ENCODE measurements at places on chromosomes 7 and 10.

DNA sequence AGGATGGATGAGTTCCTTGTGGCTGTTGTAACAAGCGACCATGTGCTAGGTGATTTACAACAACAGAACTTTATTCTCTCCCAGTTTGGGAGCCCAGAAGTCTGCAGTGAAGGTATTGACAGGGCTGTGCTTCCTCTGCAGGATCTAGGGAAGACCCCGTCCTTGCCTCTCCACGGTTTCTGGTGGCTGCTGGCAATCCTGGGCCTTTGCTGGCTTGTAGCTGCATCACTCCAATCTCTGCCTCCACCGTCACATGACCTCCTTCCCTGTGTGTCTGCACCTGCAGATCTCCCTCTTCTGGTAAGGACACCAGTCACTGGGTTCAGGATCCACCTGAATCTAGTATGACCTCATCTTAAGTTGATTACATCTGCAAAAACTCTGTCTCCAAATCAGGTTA lies 115.6 kb downstream of the GLRX3 start:
- no peak for DNase-seq

DNA sequence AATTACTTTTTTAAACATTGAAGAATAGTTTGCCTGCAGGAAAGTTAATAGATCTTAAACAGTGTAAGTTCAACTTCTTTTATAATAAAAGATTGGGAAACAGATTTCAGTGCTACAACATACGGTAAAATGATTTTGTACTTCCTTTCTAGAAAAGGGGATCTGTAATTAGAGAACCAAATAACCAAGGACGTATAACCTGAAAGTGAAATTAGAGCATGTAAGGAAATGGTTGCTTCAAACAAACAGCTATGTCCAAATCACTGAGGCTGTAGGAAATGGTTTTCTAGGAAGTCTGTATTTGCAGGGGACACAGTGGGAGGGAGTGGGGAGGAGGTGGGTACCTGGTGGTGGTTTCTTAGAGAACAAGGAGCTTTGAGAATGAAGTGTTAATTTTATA lies 57.9 kb upstream of the EXOC6 start:
- DNase-seq: no peak

GRCh38 chr10:34838366-34838900 lies 23.3 kb upstream of the PARD3 start:
- DNase-seq: no peak

DNA sequence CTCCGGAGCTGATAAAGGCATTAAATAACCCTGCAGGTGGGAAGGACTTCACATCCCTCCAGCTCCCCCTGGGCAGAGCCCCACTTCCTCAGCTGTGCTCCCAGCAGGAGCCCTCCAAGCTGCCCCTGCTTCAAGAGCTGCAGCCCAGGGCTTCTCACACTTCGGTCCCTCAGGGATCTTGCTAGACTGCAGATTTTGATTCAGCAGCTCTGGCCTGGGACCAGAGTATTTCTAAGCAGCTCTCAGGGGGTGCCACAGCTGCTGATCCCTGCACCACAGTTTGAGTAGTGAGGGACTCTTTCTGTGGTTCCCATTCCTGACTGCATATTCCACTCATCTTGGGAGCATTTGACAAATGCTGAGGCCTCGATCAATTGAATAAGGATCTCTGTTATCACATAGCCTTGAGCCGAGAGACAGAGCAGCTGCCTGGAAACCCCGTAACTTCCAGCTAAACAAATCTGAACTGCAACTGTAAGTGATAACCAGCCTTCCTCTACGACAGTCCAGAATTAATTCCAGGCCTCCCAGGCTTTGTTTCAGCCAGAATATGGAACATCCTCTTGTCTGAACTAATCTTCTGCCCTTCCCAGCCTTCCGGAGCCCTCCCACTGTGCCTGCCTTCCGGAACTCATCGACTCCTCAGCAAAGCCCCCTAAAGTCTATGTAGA lies 161.4 kb downstream of the CCDC3 start:
- no peak for DNase-seq

DNA sequence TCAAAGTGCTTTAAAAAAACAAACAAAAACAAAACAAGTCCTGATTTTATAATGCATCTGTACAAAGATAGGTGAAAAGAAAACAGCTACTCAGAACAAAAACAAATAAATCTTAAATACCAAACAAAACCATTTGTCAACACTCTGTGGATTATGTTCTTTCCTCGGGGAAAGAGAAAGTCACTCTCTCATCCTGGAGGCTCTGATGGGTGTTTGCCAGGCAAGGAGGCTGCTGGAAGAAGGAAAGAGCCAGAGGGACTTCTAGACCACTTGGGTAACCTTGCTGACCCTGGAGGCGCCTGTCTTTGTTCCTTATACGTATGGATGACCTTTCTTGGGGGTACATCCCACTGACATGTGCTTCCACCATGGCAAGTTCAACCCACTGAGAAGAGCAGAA lies 92.8 kb downstream of the ZRANB1 start:
- no peak for DNase-seq

DNA sequence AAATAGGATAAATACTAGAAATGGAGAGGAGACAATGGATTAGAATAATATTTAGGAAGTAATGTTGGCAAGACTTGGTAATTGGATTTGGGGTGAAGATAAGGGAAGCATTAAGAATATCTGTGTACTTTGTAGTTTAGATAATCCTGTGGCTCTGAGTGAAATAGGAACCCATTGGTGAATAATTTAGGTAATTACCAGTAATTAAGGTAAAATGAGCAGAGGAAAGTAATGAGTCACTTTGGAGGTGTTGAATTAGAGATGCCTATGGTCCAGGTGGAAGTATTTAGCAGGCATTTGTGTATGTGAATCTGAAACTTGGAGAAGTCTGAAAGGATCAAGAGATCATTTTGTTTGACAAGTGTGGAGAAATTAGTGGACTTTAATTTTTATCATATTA lies 5.7 kb downstream of the C1GALT1 start:
- no peak for DNase-seq

- peak; percentile 72 for DNase-seq
These were observed 103.3 kb downstream of the GRB10 start for GRCh38 chr7:50679218-50680007.

- no peak for DNase-seq
These were observed 49.6 kb downstream of the CPED1 start for GRCh38 chr7:121037957-121038716.

- peak; percentile 40 for DNase-seq
These were observed 69.2 kb downstream of the SEMA3E start for GRCh38 chr7:83579740-83580139.

DNA sequence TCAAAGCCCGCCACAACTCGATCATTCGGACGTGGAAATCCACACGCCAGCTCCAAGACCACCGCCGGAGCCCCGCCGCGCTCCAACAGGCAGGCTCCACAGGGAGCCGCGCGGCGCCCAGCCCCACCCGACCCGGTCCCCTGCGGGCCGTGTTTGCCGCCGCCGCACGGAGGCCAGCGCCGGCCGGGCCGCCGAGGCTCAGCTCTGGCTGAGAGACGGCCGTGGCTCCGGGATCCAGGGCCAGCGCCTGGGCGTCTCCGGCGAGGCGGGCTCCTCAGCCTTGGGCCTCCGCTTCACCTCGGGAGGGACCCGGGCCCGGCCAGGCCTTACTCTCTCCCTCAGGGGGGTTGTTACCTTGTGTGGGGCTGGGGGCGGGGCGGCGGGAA lies 333 bp downstream of the SMNDC1 start:
- no peak for DNase-seq

DNA sequence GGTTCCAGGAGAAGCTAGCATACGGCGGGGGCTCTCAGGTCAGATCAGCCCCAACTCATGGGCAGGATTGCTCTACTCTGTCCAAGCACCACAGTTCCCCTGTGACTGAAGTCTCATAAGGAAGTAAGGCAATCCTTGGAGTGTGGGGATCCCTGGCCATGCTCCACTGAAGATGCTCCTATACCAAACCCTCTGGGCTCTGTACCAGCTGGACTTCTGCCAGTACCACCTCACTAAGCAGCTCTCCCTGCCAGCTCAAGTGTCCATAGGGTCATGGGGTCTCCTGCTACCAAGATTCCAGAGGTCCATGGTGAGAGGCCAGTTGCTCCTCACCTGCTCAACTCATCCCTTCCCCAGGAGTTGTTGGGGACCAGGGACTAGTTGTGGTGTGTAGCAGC lies 355.7 kb upstream of the STEAP1 start:
- no peak for DNase-seq

GRCh38 chr7:3673524-3673923 lies 372.5 kb downstream of the SDK1 start:
- peak; percentile 35 for DNase-seq

DNA sequence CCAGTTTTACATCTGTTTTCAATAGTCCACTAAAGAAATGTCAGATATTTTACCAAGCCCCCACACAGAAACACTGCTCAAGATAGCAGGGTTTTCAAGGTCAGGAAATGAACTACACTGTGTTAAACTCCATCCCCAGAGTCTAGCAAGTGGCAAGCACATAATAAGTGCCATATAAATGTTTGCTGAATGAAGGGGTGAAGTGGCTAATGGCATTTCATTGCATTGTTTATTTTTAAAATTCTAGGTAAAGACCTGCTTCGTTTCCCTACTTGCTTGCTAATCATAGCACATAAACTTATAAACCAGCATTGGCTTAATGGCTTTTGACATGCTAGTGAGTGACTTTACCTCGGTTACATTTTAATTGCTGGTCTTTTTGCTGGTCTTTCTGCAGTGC lies 322.6 kb downstream of the GRID1 start:
- DNase-seq: no peak

GRCh38 chr10:10165415-10165814 lies 852.3 kb upstream of the CELF2 start:
- DNase-seq: no peak

GRCh38 chr7:115356139-115356746 lies 434.3 kb downstream of the MDFIC start:
- DNase-seq: peak; percentile 59

- no peak for DNase-seq
These were observed 91.5 kb downstream of the RBM20 start for GRCh38 chr10:110735620-110736027.

DNA sequence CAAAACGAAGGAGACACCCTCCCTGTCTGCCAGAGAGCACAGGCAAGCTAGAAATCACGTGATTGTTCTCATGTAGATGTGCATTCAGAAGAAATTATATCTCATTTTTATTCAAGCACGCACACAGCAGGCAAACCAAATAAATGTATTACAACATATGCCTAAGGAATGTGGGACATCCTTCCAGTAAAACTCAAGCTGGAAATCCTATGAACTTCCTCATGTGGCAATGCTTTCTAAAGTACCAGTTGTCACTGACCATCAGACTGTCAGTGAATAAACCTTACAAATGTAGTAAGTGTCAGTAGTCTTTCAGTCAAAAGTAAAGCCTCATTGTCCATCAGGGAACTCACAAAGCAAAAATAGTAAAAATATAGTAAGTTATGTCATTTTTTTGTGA lies 350.1 kb upstream of the POM121L12 start:
- DNase-seq: no peak

DNA sequence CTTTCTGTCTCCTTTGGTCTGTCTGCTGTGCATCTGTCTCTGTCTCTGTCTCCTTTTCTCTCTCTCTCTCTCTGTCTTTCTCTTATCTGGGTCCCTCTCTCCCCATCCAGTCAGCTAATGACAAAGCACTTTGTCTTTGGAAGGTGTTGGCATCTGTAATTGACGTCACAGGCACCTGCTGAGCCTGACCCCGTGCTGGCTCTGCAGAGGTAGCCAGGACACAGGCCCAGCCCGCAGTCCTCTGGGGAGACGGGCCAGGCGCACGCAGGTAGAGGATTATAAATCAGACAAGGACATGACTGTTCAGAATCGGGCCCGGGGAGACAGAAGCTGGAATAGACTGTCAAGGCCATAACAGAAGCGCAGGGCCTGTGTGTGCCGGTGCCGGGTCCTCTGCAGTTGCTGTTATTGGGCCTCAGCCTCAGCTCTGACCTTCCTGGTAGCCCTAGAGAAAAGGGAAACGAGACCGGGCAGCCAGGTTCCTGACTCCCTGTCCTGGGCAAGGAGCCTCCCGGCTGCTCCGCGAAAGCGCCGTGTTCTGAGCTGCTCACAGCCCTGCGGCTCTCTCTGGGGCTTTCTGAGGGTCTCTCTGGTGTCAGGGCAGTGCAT lies 10.7 kb upstream of the PSMG3 start:
- no peak for DNase-seq

- no peak for DNase-seq
These were observed 33.6 kb downstream of the PRF1 start for GRCh38 chr10:70568781-70569495.

GRCh38 chr10:77010430-77010829 lies 627.2 kb downstream of the KCNMA1 start:
- no peak for DNase-seq

DNA sequence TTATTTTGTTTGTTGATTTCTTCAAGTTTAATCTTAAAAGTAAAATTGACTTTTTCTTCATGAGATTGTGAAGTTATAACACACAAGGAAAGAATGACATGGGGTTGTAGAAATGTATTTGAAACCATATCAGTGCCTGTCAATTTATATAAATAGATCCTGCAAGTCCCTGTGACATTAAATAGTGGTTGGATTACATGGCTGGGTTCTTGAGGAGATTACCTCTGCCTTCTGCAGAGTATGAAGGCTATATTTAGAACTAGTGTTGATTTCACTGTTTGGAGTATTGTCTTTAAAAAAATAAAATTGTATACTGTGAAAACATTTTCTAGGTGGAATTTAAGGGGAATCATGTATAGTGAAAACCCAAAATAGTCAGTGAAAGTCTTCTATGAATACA lies 385.8 kb upstream of the SMIM30 start:
- no peak for DNase-seq

GRCh38 chr10:127198307-127198706 lies 1.9 kb upstream of the INSYN2A start:
- no peak for DNase-seq

DNA sequence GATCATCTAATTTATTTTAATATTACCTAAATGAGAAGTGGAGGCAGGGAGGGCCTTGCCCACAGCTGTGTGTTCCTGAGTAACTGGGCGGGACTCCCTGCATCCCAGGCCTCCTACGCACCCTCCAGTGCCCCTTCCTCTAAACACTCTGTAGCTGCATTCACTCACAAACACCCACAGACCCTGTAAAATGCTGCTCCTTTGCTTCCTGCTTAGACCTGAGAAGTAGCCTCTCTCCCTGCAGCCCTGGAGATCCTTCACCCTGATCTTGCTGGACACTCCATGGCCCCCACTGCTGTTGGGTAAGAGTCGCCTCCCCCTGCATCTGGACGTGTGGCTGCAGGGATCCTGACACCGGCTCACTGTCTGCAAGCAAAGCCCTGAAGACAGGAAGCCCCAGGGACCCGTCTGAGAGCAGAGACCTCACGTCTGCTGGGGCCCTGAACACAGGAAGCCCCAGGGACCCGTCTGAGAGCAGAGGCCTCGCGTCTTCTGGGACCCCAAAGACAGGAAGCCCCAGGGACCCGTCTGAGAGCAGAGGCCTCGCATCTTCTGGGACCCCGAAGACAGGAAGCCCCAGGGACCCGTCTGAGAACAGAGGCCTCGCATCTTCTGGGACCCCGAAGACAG lies 589.8 kb downstream of the DNAJB6 start:
- DNase-seq: no peak

DNA sequence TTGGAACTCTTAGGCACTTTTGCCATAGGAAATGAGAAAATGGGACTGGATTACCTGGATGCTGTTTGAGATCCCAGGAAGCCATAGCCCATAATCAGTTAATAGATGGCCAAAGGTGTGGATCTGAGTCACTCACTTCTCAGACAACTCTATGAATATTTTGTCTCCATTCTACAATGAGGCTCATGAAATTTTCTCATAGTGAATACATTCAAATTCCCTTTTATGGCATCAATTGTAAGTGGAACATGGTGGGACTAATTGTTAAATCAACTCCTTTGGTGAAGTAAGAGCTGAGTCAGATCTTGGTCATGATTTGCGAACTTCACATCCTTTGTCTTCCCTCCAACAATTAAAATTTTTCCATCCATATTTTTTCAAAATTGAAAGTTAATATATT lies 222.1 kb downstream of the ARL4A start:
- DNase-seq: no peak

- DNase-seq: no peak
These were observed 163.9 kb downstream of the CACNB2 start for GRCh38 chr10:18303851-18304801.

Measured in fibroblast of pulmonary artery (primary cell).